Activated naive CD4-positive, alpha-beta T cell treated with anti-CD3 and anti-CD28 coated beads, Interleukin-2, amount 50 U/mL, for 72 hours (primary cell): ENCODE measurements at places on chromosomes 1 and 21. TPM values are rescaled to one million over a fixed set of nuclear protein-coding genes. Genes with fewer than 3 reads are reported as not detected.

The COL6A1 gene
- total RNA-seq: 2.0 TPM

The SLC35F3 gene
- not detected for total RNA-seq

The OR2AK2 gene
- total RNA-seq: not detected

The OR2L5 gene
- total RNA-seq: 0.16 TPM

The RHBDL2 gene
- not detected for total RNA-seq

The RGS18 gene
- 0.09 TPM for total RNA-seq

The SAMD11 gene
- not detected for total RNA-seq

DNA sequence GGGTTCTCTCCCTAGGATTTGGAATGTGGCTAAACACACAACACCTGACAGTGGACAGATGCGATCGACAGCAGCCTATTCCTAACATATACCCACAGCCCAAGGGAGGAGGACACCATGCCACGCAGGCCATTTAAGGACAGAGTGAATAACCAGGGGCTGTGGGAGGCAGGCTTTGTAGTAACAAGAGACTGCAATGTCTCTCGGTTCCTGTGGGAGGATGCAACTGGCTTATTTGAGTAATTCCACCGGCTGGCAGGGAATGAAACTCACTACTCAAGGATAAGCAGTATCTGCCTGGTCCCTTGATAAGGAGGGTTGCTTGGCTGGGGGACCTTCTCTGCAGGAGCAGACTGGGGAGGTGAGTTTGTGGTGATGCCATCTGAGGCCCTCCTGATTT lies 109.6 kb downstream of the PCP4 start:
- DNase-seq: no peak

DNA sequence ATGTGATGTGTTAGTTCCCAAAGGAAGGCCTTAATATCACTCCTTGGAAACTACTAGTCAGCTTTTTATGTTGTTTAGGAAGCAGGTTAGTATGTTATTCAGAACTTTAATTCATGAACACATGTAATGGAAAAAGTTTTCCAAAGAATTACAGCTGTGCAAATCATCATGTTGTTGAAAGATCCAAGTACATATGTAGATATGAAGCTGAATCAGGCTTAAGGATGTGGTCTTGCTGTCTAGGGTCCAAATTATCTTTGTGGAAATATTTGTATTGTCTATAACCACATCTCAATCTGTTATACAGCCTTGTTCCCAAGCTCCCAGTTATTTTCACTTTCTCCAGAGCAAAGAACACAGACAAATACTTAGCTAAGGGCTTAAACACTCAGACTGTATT lies 231.6 kb downstream of the TPR start:
- DNase-seq: no peak

- no peak for DNase-seq
These were observed 902.1 kb downstream of the MRPL39 start for GRCh38 chr21:24705201-24705600.

- DNase-seq: no peak
These were observed 2.7 kb upstream of the ADSS2 start for GRCh38 chr1:244454412-244454811.

DNA sequence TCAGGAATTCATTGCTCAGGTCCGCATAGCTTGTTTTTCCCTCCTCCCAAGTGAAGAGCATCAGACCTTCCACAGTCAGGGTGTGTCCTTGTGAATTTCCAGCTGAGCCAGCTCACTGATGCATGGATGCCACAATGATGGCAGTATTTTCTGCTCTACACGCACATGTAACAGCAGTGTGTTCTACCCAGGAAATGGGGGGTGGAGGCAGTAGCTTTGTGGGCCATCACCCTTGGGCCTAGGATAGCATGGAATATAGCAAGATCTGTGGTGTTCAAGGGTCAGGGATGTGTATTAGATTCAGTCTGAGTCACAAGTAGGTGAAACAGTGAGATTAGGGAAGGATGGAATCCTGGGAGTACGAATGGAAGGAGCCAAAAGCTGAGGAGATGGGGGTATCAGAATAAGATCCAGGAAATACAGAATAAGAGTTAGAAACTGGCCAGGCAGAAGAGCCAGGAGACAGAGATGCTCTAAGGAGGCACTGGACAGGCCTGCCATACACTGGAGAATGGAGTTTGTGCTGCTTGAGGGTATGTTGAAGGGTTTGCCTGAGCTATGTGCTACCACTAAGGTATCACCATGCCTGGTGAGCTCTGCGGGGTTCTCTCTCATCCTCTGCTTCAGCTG lies 90.6 kb upstream of the CNIH3 start:
- DNase-seq: no peak

DNA sequence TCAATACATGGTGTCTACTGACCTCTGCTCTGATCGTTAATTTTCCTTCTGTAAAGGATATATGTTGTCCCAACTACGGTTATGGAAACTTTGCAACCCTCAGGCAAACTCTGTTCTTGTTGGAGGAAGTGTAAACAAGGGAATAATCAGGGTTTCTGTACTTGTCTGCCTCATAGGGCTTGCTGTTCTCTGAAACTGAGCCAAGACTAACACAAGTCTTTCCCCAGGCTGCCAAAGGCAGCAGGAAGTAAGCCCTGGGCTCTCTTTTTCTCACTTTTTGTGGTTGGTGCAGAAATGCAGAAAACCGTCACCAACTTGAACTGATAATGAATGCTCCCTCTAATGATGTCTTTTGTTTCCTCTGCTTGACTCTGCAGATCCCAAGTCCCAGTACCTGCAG lies 7.6 kb downstream of the CYP4X1 start:
- no peak for DNase-seq

GRCh38 chr1:100394285-100394684 lies 42.0 kb downstream of the CDC14A start:
- DNase-seq: no peak

GRCh38 chr1:206970446-206970845 lies at the start of gene FCAMR:
Gene FCAMR, minus strand, starts transcription at chr1:206970460. Its CDS starts 335 bp downstream, at chr1:206970125.
- DNase-seq: no peak

GRCh38 chr1:16420424-16421118 lies 16.7 kb downstream of the SPATA21 start:
- DNase-seq: peak; percentile 64

DNA sequence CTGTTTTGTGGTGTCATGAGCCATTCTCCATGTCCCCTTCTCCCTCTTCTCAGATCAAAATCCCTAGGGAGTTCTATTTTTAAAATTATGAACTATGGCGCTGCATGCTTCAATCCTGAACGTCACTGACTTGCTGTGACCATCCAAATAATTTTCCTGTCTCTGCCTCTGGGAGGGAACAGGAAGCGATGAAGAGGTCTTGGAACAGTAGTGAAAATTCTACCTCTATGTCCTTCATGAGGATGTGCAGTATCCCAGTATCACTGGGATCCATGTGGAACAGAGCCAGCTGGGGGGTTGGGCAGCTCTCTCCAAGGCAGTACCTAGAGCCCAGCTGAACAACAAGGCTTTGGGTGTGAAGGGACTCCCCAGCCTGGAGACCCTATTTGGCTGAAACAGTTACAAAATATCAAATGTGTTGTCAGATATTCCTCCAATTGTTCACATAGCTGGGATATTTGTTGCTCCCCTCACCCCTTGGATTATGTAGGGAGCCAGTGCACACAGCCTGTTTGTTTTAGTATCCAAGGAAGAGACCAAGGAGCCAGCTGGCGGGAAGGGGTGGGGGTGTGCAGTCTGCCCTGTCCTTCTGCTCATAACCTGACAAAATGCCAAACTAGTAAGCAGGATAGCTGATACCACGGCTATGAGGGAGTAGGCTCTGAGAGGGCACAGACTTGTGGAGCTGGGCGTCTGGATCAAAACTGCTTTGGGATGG lies 7.6 kb downstream of the DCLRE1B start:
- DNase-seq: no peak
